Inflammatory macrophage treated with lipopolysaccharide for 1 hour (primary cell): ENCODE measurements at places on chromosomes 7 and 10.
A peak's percentile ranks its signal among the peaks of the same experiment; 100 is the strongest.

DNA sequence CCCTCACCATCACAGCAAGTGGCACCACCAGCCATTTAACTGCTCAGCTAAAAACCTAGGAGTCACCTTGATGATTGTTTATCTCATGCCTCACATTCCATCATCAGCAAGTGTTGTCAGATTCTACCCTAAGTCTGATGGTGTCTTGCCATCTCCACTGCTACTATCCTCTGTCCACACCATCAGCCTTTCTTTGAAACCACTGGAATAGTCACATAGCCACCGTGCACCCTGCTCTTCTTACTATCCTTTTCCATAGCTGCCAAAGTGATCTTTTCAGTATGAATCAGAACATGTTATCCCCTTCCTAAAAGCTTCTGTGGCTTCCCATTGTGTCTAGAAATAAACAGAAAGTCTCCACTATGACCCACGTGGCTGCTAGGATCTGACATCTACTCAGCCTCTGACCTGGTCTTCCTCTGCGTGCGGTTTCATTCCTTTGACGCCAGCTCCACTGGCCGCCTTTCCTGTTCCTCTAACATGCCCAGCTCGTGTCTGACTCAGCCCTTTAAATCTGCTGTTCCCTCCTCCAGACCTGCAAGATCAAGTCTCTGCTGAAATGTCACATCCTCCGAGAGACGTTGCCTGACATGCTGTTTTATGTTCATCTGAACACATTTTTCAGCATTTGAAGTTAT is 16.5 kb upstream of the CHN2 start:
- DNase-seq = peak; percentile 83

DNA sequence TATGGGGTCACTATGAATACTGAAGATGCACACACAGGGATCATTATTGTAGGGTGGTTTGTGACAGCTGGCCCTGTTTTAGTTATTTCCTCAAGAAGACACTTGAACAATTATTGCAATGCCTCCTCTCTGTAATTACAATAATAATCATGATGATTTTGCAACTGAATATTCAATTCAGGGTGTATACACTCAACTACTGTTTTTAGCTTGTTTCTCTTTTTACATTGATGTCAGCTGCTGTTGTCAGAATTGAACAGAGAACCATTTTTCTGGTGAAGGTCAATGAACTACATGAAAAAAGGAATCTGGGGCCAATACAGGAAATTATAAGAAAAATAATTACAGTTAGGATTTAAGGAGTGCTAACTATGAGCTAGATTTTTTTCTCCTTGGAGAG is 28.6 kb upstream of the MKLN1 start:
- no peak for DNase-seq

- DNase-seq = peak; percentile 53
Observed at GRCh38 chr10:50326757-50327701, 75.7 kb upstream of the ASAH2 start.

DNA sequence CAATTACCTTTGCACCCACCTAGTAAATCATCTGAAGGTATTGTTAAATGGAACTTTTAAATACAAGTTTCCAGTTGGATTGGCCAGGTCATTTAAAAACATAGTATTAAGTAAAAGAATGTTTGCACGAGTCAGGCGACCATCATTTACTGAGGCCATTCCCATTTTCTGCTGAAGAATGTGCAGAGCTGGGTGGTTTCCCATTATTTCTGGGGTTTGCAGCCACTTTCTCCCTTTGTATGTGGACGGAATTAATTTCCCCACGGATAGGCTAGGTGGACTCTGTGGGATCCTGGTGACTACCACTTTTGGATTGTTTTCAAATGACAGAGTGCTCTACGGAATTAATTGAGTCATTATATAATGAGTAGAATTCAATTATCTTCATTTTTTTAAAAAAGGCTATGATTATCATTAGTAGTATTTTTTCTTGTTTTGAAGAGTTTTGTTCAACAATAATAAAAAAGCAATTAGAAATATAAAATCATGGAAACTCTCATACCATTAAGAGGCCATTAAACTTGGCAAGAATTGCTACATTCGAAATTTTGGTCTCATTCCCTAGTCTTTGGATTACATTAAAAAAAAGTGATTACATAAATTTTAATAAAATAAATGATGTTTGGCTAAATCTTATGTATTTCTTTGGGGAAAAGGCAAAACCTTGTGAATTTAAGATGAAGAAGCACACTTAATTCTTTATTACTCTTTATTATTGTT is 120.4 kb upstream of the FZD8 start:
- DNase-seq = no peak

- no peak for DNase-seq
Observed at GRCh38 chr10:46556515-46557318, at the start of gene GPRIN2. TSS of gene GPRIN2 (minus strand) at chr10:46556658. CDS start at chr10:46550736, 5,922 bp downstream.

DNA sequence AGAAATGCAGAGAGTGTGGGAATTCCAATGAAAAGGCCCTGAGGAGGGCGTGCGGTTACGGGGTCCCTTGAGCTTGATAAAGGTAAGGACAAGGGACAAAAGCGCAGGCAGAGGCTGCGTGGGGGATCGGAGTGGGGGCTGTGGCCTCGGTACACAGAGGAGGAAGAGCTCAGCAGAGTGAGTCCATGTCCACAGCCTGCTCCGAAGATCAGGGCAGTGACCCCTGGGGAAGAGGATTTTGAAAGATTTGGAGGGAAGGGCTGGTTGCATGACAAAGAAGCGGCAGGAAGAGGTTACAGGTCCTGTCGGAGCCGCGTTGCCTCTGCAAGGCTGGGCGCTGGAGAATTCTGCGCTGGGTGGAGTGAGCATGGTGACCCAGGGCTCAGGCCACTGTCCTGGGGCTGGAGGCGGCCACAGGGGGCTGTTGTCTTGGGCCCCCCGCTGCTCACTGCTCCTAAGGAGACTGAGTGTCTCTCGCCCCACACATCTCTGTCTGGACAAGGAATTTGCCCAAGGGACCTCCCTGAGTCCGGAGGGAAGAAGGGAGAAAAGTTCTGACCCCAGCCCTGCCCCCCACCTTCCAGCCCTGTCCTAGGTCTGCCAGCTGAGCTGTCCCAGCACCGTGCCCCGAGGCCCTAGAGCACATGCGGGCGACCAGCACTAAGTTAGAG is 69.8 kb upstream of the INSIG1 start:
- no peak for DNase-seq

GRCh38 chr7:28773423-28774145 is 184.5 kb downstream of the TRIL start:
- DNase-seq = no peak

GRCh38 chr7:26675143-26675887 is 189.1 kb downstream of the SKAP2 start:
- no peak for DNase-seq

GRCh38 chr7:8068892-8069686 is 100.5 kb downstream of the GLCCI1 start:
- DNase-seq = no peak

GRCh38 chr10:16699435-16700057 is 117.7 kb downstream of the RSU1 start:
- DNase-seq = no peak

GRCh38 chr7:55690-56248 is 136.6 kb upstream of the FAM20C start:
- DNase-seq = no peak

DNA sequence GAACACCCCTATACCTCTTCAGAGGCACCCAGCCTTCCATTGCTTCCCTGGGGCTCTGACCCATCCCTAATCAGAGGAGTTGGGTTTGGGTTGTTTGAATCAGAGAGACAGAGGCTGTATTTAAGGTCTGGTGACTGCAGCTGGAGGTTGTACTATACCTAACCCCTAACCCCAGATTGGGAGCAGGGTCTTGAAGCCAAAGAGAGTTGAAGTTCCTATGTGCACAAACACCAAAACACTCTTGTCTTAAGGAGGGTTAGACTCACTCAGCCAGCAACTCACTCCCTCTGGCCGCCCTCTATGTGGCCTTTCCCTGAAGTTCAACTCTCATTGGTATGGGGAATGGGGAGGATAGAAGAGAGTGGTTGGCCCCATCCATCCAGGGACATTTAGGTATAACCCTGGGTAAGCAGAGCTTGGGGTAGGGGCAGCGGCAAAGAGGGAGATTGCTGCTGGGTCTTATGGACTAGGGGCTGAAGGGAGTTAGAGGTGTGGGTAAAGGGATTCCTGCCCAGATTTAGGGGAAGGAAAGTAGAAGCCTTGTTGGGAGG is 80.0 kb downstream of the PAX2 start:
- no peak for DNase-seq

DNA sequence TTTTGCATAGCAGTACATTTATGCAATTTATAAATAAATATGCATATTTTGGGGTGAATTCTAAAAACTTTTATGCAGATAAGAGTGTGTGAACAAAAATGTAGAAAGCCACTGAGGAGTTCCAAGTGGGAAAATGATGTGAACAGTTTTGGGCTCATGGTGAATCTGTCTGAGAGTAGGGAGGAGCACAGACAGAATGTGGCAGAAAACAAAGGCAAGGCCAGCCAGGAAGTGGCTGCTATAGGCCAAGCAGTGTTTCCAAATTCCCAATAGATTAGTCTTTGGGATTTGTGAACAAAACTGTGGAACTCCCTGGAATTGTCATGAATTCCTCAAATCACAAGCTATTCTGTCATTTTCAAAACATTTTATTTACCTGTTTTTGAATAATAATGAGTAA is 73.6 kb upstream of the AMPH start:
- no peak for DNase-seq

- no peak for DNase-seq
Observed at GRCh38 chr10:15660990-15661389, 58.7 kb downstream of the ITGA8 start.

DNA sequence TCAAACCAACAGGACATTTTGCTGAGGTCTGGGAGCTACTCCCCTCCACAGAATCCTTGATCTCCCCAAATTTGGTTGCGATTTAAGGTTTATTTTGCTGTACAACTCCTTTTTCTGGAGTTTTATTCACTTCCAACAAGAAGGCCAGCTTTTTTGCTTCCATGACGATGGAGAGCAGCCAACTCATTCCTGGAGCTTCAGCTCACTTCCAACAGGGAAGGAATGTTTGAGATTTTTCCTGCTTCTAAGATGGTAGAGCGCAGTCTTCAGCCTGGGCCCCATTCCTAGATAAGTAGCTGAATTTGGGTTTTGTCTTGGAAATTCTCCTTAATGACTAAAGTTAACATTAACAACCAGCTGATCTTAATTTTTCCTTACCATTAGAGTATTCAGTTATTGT is 30.9 kb upstream of the CREB3L2 start:
- DNase-seq = no peak
